ENCODE measurements at places on chromosomes 7 and 10. TPM values are rescaled to one million over a fixed set of nuclear protein-coding genes. Genes with fewer than 3 reads are reported as not detected.

The PIK3CG gene
- 0.03 TPM for total RNA-seq

The SLC26A4 gene
- total RNA-seq, result 0.56 TPM

The KLLN gene
- total RNA-seq, result 0.46 TPM

The ADCY1 gene
- 0.26 TPM for total RNA-seq

The ACSL5 gene
- total RNA-seq, result 1.4 TPM

The GATA3 gene
- not detected for total RNA-seq

The PLAC9 gene
- 8.0 TPM for total RNA-seq
